Karpas-422 (cell line): ENCODE measurements at places on chromosomes 12 and 14. TPM values are rescaled to one million over a fixed set of nuclear protein-coding genes. Genes with fewer than 3 reads are reported as not detected.

Gene MYF6
- total RNA-seq, result not detected in 2 replicates

Gene SLC25A47
- not detected in 2 replicates for total RNA-seq

Gene CLEC4A
- 1.4 TPM in 1 of 2 replicates, not detected in the other for total RNA-seq

Gene SLC10A1
- not detected in 2 replicates for total RNA-seq

Gene GDF3
- not detected in 2 replicates for total RNA-seq

Gene KCNK10
- total RNA-seq, result 0.07 and 0.76 TPM in 2 replicates

Gene PLEKHG7
- total RNA-seq, result not detected in 2 replicates

Gene GYS2
- not detected in 2 replicates for total RNA-seq

Gene DDX47
- 26.8 and 39.2 TPM in 2 replicates for total RNA-seq

Gene KRT7
- not detected in 2 replicates for total RNA-seq

Gene SPSB2
- 5.9 and 7.4 TPM in 2 replicates for total RNA-seq

Gene C3AR1
- 2.2 and 3.2 TPM in 2 replicates for total RNA-seq

Gene RAD9B
- 0.32 and 1.4 TPM in 2 replicates for total RNA-seq

Gene ANKRD33
- not detected in 2 replicates for total RNA-seq

Gene TAS2R9
- total RNA-seq, result 0.19 TPM in 1 of 2 replicates, not detected in the other

Gene EPS8
- 0.04 TPM in 1 of 2 replicates, not detected in the other for total RNA-seq

Gene KRT73
- not detected in 2 replicates for total RNA-seq

Gene IL26
- total RNA-seq, result not detected in 2 replicates

Gene ANO2
- total RNA-seq, result not detected in 2 replicates

Gene ENDOU
- 1.2 and 10.7 TPM in 2 replicates for total RNA-seq

Gene IFNG-AS1
- total RNA-seq, result not detected in 2 replicates

Gene ABCC9
- total RNA-seq, result not detected in 2 replicates

Gene CIROP
- not detected in 2 replicates for total RNA-seq

Gene KRT6B
- not detected in 2 replicates for total RNA-seq

Gene PRICKLE1
- total RNA-seq, result 1.1 and 1.9 TPM in 2 replicates

Gene PRB2
- not detected in 2 replicates for total RNA-seq

Gene GNB3
- total RNA-seq, result 14.9 and 27.0 TPM in 2 replicates

Gene VTI1B
- total RNA-seq, result 105 and 106 TPM in 2 replicates

Gene C14orf132
- total RNA-seq, result 0.07 and 0.11 TPM in 2 replicates

Gene FAIM2
- total RNA-seq, result 27.4 and 49.8 TPM in 2 replicates

Gene RASAL1
- 3.3 and 3.4 TPM in 2 replicates for total RNA-seq

Gene ANO4
- not detected in 2 replicates for total RNA-seq

Gene TPPP2
- total RNA-seq, result not detected in 2 replicates

Gene C12orf60
- 0.52 and 0.69 TPM in 2 replicates for total RNA-seq

Gene USP15
- total RNA-seq, result 84.3 and 96.0 TPM in 2 replicates

Gene DNAI7
- total RNA-seq, result not detected in 2 replicates

Gene PLCZ1
- total RNA-seq, result not detected in 2 replicates

Gene GPR84
- total RNA-seq, result 0.29 TPM in 1 of 2 replicates, not detected in the other

Gene NEUROD4
- total RNA-seq, result not detected in 2 replicates

Gene PAWR
- total RNA-seq, result 83.2 and 184 TPM in 2 replicates

Gene CMKLR1
- not detected in 2 replicates for total RNA-seq

Gene SIX6
- not detected in 2 replicates for total RNA-seq

Gene OAS1
- 23.6 and 23.7 TPM in 2 replicates for total RNA-seq

Gene MSI1
- total RNA-seq, result not detected in 2 replicates
